GM10248 (cell line): ENCODE measurements at places on chromosomes 16 and 17.

- no peak for DNase-seq
Measured at GRCh38 chr17:69597898-69598692, 183.6 kb downstream of the MAP2K6 start.

GRCh38 chr17:37818689-37819088 is 73.8 kb upstream of the HNF1B start:
- DNase-seq = no peak

- no peak for DNase-seq
Measured at GRCh38 chr16:3810198-3810664, 70.3 kb downstream of the CREBBP start.

DNA sequence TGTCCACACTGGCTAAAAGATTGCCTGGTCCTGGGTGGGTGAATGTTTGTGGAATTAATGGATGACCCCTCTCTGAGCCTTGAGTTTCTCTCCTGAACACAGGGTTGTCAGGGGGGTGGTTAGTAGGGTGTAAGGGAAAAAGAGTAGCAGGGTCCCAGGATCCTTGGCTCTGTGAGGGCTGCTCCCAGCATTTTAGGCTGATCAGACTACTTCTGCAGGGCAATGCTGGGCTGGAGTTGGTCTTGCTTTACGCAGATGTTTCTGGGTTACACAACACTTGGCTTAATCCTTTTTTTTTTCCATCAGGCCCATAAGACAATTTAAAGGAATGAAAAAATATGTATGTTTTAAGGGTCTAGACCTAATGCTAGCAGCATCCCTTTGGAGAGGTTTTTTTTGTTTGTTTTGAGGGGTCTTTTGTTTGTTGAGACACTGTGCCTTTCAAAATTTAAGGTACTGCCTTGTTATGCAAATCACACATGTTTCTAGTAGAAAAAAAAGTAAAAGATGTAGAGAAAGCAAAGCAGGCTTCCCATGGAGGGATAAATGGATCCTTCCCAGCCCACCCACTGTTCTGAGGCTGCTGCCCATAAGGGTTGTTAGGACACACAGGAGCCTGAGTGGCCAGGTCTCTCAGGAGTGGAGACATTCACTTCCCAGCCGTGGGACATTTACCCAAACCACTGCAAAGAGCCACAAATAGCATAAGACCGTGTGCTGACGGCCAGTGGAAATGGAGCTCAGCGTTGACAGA is 225.6 kb upstream of the HSBP1 start:
- no peak for DNase-seq

DNA sequence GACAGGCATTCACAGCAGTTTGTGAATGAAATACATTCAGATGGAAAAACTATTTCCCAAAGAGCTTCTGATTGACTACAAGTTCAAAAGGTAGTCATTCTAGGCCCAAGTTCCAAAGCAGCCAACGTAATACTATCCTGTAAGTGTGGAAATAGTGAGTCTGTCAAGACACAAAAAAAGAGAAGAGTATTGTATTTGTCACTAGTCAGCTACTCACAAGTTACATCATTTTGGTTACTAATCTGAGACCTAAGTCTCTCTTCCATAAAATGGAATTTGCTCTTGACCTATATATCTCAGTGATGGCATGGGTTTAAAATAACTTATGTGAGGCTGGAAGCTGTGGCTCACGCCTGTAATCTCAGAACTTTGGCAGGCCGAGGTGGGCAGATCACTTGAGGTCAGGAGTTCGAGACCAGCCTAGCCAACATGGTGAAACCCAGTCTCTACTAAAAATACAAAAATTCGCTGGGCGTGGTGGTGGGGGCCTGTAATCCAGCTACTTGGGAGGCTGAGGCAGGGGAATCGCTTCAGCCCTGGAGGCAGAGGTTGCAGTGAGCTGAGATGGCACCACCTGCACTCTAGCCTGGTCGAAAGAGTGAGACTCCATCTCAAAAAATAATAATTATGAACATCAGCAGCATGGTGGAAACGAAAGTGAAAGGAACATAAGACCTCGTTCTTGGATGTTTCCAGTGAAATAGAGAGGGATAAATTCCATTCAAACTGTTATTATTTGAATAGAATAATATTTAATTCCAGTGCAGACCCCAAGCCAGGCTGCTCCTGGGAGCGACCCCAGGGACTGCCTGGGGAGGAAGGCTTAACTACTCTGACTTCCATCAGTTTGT is 2.9 kb downstream of the CMC2 start:
- no peak for DNase-seq

DNA sequence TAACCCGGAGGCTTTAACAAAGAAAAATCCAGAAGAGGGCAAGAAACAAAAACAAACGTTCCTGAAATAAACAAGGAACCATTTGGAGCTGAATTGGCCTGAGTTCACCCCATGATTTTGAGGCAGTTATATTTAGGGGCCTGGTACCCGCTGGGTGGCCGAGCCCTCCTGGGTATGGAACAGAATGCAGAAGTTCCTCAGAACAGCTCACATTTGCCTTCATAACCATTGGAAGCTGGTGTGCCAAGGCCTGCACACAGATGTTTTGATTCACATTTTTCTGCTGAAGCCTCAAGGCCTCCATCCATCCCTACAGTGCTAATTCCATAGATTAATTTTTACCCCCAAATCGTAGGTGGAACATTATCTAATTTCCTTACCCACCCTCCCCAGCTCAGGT is 3.3 kb upstream of the ZFHX3 start:
- no peak for DNase-seq

GRCh38 chr16:21950782-21951521 is 2.2 kb upstream of the UQCRC2 start:
- DNase-seq = peak; percentile 26

- no peak for DNase-seq
Measured at GRCh38 chr16:85565801-85566526, 47.2 kb upstream of the GSE1 start.

DNA sequence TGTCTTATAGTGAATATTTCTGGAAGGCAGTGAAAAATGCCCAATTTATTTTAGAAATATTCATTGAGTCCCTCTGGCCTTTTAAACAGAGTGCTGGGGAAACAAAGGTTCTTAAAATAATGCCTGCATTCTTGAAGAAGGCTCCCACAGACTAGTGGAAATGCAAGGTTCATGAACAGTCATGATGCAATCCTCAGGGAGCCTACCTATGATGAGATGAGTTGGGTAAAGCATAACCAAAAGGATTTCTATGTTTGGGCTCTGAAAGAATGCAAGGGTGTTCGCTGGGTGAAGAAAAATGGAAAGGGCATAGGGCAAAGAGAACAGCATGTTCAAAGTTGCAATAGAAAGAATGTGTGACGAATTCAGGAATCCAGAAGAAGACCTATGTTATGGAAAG is 214.5 kb upstream of the MAF start:
- DNase-seq = no peak
